Left kidney (tissue), 8 donors: ENCODE measurements at places on chromosomes 6 and 20.

- no peak for DNase-seq
Measured at GRCh38 chr6:84072442-84072997, 38.9 kb downstream of the MRAP2 start.

GRCh38 chr6:42932412-42932811 lies 3.1 kb downstream of the CNPY3 start:
- no peak for DNase-seq

- DNase-seq = no peak
Measured at GRCh38 chr20:62129731-62130531, 7.7 kb downstream of the LSM14B start.

DNA sequence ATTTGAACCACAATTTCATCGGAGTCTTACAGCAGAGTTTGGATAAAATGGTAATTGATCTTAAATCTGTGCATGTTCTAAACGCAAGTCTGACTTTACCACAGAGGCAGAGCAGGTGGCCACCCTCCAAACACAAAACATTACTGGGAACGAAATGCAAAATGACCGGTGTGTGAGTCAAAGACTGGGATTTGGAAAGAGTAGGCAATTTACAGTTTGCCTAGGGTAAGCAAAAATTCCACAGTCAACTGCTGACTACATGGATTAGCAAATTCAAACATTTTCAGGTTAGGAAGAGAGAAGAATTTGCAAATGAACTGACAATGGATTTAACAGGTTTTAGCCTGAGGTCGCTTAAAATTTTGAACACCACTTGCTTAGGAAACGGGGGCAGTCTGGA lies 444.4 kb downstream of the HDGFL1 start:
- DNase-seq = no peak

GRCh38 chr20:38658879-38659596 lies 57.4 kb downstream of the ARHGAP40 start:
- no peak for DNase-seq

- DNase-seq = no peak
Measured at GRCh38 chr20:51384875-51385274, 157.6 kb downstream of the NFATC2 start.

DNA sequence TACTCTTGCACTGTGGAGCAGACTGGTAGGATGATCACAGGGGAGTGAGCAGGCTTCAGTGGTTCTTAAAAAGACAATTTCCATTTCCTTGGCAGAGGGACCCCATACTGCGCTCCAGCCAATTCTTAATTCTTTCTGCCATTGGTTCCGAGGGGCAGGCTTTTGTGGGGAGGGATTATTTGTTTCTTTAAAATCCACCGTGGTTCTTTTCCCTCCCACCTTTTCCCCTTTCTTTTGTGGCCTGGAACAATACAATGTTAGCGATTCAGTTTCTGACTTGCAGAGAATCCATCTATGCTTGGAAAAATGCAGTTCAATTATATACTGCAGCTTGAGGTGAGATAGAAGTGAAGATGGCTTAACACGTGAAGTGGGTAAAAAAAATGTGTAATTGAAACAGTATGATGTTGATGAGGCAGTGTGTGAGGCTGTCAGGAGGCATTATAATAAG lies 379.0 kb upstream of the FLRT3 start:
- DNase-seq = no peak

DNA sequence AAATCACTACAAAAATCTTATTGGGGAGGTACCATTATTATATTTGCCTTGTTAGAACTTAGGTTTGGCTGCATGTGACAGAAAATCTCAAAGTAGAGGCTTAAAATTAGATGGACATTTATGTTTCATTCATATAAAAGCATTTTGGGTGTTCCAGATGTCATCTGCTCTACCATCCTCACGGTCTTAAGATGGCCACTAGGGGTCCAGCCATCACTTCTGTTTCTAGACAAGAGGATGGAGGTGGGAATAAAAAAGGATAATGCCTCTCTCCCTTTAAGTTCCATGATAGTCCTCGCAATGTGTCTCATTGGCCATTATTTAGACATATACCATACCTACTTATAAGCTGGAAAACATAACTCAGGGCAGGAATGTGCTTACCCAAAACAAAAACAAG lies 929.5 kb downstream of the KIF16B start:
- no peak for DNase-seq

DNA sequence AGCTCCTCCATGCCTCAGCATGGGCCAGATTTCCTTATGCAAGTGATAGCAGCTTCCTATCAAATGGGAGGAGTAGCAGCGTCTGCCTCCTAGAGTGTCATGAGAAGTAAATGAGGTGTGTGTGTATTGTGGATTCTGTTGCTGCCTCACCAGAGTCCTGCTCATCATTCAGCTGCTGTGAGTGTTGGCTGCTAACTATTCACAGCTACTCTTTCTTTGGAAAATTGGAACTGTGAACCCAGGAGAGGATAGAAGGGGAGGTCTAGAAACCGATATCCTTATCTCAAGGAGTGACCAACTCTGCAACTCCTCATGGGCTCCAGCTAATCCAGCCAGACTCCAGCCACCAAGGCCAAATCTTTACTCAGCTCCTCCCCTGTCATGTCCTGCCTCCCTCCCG lies 63.3 kb downstream of the TOX2 start:
- DNase-seq = no peak

DNA sequence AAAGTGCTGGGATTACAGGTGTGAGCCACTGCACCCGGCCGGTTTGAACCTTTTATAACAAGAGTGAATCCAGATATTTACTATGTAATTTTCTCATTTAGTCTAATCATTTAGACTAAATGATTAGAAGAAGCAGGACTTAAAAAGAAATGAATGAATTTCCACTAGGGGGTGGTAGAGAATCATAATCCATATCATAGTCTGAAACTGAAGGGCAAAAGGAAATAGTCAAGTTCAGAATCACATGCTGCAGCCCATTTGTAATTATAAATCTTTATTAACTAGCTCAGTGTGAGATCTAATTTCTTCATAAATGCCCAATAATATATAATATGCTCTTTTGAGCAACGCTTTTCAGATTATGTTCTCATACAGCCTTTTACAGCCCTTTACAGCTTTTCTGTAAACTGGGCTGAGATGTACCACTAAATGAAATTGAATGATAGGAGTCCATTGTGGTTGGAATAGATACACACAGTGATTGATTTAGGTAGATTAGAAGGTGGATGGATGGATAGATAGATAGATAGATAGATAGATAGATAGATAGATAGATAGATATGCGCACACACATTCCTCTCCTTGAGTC lies 31.8 kb downstream of the PSMB9 start:
- peak; percentile 83 for DNase-seq

- peak; percentile 61 for DNase-seq
Measured at GRCh38 chr20:5205348-5206210, 78.8 kb downstream of the CDS2 start.

GRCh38 chr6:30151580-30151979 lies 9.4 kb downstream of the TRIM10 start:
- DNase-seq = no peak

- DNase-seq = no peak
Measured at GRCh38 chr20:1998715-1999114, 4.9 kb upstream of the PDYN start.

DNA sequence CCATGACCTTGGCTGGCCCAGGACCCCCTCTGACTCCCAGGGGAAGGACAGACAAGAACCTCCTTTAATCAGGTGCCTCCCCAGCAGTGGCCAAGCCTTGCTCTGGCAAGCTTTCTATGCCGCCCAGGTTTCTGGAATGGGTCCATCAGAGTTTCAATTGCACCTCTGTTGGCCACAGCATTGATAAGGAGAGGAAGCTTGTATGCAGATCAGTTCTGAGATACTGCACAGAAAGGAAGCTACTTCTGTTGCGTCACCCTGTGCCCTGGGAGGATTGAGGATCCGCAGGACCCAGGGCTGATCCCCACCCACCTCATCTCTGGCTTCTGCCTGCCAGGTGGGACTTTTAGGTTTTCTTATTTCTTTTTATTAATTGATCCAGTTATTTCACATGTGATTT lies 167.2 kb downstream of the TFAP2C start:
- DNase-seq = no peak

GRCh38 chr6:25882051-25882496 lies 8.0 kb upstream of the SLC17A3 start:
- no peak for DNase-seq

DNA sequence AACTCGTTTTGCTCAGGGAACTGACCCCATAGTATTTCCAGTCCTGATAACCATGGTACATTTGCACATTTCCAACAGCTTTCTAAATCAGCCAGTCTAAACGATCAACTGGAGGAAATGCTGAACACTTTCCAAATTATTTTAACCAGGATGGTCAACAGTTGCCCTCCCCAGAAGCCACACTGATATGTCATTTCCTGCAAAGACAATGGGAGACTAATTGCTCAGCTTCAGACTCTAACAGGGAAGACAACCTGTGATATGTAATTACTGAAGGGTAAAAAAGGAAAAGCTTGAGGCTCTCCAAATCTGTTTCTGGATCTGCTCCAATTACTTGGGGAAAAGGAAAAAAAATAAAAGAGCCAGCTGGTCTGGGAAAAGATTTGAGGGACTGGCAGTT lies 88.8 kb downstream of the FYN start:
- DNase-seq = no peak

GRCh38 chr6:1524040-1524480 lies 85.7 kb upstream of the FOXC1 start:
- peak; percentile 70 for DNase-seq

GRCh38 chr20:60254901-60255411 lies 296.7 kb downstream of the CDH26 start:
- DNase-seq = no peak

- no peak for DNase-seq
Measured at GRCh38 chr6:138571181-138571580, 71.9 kb upstream of the NHSL1 start.

- DNase-seq = no peak
Measured at GRCh38 chr6:72849346-72849745, 227.5 kb downstream of the KCNQ5 start.

GRCh38 chr20:1835186-1836035 lies 59.8 kb upstream of the SIRPA start:
- no peak for DNase-seq

DNA sequence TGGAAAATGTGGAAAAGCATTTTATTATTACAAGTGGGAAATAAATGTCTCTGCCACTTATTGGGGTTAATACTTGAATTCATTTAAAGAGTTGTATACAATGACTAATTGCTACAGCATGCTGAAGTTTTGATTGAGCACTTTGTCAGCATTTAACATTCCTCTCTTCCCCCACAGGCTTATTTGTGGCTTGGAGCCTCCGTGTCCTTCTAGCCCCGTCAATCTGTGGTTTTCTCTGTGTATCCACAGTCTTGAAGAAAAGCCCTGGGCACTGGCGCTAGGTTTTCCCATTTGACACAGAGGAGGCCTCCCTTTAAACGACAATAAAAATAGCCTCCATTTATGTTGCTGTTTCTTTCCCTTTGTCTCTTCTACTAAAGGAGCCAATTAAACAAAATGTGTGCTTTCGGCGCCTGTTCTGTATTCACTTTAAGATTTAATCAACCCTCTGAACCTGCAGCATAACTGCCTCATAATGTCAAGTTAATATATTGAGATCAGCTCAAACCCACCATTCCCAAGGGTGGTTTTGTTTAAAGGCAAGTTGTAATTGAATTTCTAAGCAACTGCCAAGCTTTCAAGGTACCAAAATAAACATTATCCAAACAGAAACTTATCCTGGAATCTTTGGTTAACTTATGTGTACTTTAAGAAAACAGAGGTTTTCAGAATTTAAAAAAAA lies 326.6 kb upstream of the RNF24 start:
- DNase-seq = peak; percentile 31

DNA sequence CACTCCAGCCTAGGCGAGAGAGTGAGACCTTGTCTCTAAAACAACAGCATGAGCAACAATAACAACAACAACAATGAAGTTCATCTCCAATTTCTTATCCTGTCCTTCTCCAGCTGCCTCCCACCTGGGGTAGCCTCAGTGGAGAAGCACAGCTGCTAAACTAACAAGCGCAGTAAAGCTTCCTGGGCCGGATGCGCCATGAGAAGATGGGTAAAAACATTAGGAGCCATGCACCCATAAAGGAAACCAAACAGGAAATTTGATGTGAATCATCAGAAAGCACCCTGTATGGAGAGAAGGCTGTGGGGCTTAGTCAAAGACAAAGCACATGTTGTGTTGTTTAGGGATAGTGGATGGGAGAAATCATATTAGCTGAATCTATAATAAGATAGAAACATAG lies 61.1 kb upstream of the CCN6 start:
- DNase-seq = no peak

DNA sequence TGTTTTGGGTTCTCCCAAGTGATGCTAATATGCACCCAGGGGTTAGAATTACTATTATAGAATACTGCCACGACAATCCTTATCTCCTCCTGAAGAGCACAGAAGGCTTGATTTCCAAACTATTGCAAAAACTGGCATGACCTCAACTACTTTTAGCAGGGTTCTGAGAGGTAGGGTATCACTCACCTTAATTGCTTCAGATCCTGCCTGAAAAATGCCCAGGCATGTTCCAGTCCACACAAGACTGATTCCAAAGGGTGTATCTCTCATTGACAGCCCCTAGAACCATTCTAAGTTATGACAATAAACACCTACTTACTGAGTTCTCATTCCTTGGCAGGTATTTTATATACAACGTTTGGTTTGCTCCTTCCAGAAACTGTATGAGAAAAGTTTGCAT lies 5.0 kb upstream of the DSE start:
- DNase-seq = no peak

DNA sequence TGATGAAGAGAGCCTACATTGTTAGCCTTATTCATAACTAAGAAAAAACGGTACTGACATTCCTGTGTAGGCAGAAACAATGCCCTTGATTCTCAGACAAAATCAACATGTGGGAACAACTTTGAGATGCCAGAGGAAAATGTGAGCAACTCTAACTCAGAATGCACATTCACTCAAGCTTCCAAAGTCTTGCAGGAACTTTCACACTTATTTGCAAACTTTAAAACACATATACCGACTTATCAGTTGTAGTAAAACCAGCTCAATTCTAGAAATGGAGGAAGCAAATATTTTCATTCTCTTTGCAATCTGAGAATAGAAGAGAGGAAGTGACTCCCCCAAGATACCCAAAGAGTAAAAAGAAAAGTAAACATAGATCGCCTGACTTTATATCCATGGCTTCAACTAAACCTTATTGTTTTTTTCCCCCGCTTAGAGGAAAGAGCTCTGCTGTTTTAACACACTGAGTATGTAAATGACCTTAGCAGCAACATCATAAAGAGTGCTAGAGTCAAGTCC lies 117.6 kb downstream of the EPB41L2 start:
- DNase-seq = no peak

DNA sequence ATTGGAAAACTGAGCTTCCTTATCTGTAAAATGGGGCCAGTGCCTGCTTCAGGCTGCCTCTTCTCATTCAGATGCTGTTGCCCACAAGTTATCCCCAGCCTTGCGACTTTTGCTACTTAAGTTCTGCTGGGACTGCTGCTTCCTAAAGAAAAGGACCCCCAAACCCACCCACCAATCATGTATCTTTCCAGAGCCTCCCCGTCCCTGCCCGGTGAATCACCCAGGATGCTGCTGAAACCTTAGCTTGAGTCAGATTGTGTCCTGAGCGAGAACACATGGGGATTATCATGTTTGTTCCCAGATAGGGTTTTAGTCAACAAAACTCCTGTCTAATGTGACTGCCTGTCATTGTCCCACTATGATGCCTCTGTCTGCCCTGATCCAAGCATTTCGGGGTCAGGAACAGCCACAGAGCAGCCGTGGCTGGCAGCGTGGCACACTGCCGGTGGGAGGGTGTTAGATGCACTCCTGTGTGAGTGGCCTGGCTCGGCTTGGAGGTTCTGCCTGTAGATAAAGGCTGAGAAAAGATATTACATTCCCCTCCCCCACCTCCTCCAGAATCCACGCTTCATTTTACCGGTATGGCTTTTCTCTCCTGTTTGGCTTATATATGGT lies 79.9 kb downstream of the TOX2 start:
- no peak for DNase-seq

GRCh38 chr6:44775121-44775520 lies 387.6 kb downstream of the CDC5L start:
- DNase-seq = no peak
